ENCODE measurements at places on chromosomes 16 and 17.

- no peak for DNase-seq
Observed at GRCh38 chr16:27973678-27974077, 89.8 kb downstream of the GSG1L start.

GRCh38 chr16:48371393-48371780 lies 13.8 kb downstream of the SIAH1 start:
- no peak for DNase-seq

GRCh38 chr16:2209258-2210008 lies 1.2 kb downstream of the BRICD5 start:
- DNase-seq, result no peak

GRCh38 chr16:49809062-49809461 lies 46.9 kb downstream of the ZNF423 start:
- no peak for DNase-seq

DNA sequence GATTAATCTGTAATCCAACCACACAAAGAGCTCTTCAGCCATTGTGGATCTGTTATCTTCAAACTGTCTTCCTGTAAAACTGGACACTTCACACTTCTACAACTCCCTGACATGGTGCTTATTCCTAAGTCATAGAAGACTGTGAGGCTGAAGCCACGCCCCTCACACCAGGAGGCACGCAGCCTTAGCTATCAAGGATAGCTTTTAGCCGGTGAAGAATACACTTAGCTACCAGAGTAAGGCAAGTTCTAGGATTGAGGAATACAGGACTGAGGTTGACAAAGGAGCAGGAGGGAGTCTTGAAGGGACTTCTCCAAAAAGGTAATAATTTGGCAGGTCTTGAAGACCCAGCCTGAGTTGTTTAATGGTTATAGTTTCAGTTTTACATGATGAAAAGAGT lies 79.8 kb upstream of the GAS7 start:
- DNase-seq, result no peak

GRCh38 chr17:7887482-7888183 lies 956 bp upstream of the CHD3 start:
- peak; percentile 95 for DNase-seq

GRCh38 chr16:67967958-67968399 lies 458 bp downstream of the SLC12A4 start:
- peak; percentile 81 for DNase-seq

DNA sequence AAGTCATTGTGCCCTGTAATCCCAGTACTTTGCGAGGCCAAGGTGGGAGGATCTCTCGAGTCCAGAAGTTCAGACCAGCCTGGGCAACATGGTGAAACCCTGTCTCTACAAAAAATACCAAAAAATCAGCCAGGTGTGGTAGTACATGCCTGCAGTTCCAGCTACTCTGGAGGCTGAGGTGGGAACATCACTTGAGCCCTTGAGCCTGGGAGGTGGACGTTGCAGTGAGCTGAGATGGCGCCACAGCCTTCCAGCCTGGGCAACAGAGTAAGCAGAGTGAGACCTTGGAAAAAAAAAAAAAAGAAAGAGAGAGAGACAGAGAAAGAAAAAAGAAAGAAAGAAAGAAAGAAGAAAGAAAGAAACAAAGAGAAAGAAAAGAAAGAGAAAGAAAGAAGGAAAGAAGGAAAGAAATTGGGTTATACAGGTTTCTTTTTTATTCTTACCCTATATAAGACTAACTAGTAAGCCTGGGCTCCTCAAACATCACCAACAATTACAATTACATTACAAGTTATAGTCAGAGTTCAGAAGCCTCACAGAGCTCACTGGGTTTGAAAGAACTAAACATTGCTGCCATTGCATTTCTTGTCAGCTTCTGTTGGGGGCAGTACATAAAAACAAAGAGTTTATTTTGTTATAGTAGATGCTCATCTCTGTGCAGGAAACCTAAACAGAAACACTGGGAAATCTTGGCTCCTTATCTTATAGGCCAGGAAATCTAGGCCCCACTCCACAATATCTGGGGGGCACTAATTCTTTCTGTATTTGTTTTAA lies 6.7 kb upstream of the ABCA9 start:
- DNase-seq, result no peak

DNA sequence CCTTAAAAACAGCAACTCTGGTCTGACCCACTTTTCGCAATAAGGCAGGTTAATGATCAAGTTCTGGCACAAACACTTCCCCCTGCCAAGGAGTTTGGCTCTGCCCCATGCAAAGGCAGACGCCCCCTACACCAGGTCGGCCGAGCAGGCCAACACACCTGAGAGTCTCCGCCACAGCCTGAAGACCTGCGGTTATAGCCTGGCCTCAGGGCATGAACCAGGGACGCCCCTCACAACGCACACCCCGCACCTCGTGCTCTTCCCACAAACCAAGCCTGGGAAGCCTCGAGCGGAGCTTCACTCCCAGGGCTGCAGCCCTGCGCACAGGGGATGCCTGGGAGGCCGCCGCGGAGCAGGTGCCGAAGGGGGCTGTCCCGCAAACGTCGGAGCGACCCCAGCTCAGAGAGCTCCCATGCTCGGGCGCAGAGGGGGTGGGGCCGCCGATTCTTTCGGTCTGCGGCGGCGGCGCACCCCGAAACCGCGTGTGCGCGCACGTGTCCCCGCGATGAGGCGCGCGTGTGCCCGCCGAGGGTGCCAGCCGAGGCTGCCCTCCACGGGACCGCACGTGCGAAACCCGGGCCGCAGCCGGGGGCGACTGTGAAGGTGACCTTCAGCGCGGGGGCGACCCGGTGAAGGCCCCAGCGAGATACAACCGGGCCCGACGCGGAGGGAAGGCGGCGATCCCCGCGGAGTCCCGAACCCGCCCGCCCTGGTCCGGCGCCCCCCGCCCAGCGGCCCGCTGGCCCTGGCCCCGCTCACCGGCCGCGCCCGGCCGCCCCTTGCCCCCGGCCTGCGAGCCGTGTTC lies 559 bp downstream of the CLUH start:
- peak; percentile 59 for DNase-seq

DNA sequence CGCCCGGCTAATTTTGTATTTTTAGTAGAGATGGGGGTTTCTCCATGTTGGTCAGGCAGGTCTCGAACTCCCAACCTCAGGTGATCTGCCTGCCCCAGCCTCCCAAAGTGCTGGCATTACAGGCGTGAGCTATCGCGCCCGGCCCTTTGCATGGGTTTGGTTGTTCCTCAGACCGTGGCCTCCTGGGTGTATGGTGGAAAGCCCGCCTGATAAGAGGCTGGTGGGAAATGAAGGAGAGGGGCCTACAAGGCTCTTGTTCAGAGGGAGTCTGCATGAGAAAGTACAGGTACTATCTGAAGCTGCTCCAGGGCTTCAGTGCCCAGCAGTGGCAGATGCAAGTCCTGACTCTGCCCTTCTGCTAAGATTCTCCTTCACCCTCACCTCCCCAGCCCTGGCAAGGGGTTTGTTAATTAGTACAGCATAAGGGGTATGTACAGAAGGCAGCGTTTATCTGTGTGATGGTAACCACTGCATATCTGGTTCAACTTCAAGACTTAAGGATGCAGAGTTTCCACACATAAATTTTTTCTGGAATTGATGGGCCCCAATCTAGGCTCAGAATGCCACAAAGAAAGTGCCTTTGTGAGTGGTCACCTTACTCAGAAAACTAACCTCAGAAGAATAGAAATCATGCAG lies 24.2 kb downstream of the GRB7 start:
- DNase-seq, result no peak

DNA sequence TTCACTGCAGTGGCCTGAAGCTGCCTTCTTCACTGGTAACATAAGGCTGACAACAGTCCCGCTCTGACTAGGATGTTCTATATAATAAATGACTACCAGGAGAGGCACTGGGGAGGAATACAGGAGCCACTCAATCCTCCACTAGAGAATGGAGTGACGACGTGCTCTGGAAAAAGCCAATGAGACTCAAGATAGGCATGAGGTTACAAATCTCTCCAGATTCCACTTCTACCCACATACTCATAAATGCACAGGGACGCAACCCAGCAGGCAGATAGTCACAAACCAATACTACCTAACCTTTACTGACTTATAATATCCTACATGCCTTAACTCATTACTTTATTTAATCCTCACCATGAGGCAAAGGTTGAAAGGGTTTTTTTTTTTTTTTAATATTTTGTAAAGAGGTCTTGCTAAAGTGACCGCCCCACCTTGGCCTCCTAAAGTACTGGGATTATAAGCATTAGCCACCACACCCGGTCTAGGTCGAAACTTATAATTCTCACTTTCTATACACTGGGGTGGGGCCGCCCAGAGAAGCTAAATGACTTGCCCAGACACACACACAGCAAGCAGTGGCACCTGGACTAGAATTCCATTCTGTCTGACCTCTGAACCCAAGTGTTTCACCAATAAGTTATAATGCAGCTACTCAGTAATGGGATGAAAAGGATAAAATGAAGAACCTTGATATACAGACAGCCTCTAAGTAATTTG lies 33.7 kb downstream of the TOM1L2 start:
- no peak for DNase-seq

- no peak for DNase-seq
Observed at GRCh38 chr17:35906191-35906925, 24.2 kb downstream of the RDM1 start.

DNA sequence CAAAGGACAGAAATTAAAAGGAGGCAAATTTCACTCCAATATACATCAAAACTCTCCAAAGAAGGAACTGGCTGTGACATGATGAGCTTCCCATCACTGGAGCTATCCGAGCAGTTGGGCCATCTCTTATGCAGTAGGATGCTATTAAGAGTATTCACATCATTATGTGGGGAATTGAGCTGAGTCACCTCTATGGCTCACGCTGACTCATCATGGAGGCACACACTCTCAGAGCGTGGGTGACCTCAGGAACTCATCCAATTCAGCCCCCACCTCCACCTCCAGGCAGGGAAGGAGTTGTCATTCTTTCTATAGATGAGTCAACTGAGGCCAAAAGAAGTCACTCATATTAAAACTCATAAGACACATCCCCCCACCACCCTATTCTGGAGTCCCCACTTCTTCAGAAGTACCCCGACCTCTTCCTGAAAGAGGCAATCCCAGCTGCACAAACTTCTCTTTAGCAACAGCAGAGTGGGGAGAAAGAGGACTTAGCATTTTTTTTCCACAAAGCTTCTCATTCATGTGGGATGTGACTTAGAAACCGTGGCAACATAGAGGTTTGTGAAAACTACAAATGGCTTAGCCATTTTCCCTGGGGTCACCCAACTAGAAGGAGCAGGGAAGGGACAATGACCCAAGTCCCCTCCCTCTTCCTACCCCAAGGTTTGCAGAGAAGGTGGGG lies 32.5 kb downstream of the ABCC12 start:
- peak; percentile 93 for DNase-seq
